ENCODE measurements at places on chromosomes 1 and 21.

DNA sequence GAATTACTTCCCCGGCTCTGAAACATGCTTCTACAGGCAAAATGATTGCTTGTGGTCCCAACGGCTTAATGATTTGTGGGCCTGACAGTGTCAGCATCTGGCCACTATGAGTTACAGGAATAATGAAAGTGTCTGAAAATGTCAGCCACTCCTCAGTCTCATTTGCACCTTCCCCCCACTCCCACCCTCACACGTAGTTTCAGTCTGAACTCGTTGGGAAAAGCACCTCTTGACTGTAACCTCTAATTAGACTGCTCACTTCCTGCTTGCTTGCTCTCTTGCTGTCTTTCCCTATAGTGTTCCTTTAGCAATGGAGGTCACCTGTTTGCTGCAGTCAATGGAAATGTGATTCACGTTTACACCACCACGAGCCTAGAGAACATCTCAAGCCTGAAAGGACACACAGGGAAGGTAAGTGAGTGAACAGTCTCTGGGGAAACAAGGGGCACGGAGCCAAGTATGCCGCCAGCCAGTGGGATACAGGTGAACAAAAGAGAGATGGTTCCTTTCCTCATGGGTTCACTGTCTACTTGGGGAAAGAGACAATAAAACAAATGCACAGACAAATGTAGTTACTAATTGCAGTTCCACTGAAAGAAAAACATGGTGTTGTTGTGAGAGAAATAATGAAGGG is 27.1 kb downstream of the CFAP57 start:
- DNase-seq, result no peak

GRCh38 chr1:30218438-30218837 is 504.9 kb downstream of the MATN1 start:
- no peak for DNase-seq

DNA sequence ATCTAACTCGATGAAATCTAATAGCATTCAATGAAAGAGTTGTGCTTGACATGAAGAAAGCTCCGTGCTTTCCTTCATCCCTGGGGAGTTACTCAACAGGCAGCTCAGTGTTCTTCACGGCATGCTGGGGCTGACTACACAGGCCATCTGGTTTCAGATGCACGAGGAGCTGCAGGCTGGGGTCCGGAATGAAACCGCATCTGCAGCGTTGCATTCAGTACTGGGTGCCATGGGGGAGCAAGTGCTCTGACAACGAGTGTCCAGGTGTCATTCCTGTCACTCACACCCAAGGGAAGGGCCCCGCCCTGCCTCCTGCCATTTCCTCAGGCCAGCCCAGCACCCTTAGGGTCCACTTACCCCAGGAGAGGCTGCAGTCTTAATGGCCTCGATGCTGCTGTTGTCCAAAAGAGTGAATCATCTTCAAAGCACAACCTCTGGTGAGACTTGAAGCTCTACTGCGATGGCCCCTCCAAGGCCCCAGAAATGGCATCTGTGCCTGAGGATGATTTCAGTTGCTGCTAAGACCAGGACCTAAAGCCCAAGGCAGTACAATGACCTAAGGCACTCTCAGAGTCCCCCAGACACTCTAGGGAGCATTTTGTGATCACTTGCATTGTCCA is 61.4 kb downstream of the STUM start:
- DNase-seq, result no peak

DNA sequence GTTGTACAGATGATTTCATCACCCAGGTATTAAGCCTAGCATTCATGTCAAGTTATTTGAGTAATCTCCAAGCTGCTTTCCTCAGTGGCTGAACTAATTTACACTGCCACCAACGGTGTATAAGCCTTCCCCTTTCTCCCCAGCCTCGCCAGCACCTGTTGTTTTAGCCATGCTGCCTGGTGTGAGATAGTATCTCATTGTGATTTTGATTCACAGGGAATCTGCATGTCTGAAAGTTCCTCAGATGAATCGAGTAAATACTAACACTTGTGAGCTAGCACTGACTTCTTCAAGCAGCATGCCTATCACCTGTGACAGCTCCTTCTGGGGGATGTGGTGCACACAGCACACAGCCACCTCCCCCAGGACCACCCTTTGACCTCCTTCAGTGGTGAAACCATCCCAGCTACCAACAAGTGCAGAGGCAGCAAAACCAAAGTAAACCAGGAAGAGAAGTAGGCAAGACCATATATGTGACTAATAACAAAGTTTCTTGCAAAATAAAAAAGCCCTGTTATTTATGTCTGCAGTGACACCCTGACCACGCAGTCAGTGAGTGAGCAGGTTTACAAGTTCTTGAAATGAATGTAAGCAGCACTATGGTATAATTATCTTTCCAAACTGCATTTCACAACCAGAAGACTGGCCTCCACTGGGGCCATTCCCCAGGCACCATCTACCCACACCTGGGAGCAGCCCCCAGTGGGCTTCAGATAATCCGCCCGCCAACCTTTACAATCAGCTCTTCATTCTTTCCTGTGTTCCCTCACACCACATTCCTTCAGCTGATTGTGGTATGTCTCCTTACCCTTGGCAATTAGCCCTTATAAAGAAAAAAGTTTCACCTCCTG is 173.8 kb downstream of the ETS2 start:
- no peak for DNase-seq

DNA sequence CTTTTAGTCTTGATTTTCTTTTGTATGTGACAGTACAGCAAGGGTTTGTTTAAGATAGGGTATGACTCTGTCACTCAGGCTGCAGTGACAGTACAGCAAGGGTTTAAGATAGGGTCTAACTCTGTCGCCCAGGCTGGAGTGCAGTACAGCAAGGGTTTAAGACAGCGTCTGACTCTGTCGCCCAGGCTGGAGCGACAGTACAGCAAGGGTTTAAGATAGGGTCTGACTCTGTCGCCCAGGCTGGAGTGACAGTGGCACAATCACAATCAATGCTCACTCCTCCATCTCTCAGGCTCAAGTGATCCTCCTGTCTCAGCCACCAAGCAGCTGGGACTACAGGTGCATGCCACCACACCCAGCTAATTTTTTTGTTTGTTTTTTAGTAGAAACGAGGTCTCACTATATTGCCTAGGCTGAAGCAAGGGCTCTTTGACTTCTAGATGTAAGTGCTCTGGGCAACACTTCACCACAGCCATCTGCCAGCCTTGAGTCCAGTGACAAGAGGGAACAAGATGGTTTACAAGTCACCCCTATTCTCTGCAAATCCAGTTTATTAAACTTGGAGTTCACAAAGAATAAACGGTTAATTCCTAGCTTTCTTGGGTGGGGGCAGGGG is 965 bp upstream of the SH2D5 start:
- no peak for DNase-seq

GRCh38 chr1:150149271-150150132 is at the start of gene PLEKHO1:
Gene PLEKHO1 (plus strand): TSS chr1:150149916. CDS start chr1:150150258, 342 bp downstream.
- DNase-seq, result peak; percentile 79

DNA sequence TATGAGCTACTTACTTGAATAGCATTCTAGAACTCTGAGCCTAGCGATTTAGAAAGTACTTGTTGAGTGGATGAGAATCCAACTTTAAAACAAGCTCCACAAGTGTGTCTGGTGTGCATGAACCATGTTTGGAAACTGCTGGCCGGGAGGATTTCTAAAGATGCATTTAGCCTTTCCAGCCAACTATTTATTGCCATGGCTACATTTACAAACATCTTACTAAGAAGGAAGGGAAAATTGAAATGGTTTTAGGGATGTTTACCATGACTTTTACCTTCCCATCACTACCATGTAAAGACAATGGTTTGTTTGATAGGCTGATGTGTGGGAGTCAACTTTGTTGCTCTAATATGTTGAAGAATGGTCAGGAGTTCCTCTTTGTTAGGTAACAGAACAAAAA is 37.7 kb upstream of the ARHGAP29 start:
- DNase-seq, result no peak

DNA sequence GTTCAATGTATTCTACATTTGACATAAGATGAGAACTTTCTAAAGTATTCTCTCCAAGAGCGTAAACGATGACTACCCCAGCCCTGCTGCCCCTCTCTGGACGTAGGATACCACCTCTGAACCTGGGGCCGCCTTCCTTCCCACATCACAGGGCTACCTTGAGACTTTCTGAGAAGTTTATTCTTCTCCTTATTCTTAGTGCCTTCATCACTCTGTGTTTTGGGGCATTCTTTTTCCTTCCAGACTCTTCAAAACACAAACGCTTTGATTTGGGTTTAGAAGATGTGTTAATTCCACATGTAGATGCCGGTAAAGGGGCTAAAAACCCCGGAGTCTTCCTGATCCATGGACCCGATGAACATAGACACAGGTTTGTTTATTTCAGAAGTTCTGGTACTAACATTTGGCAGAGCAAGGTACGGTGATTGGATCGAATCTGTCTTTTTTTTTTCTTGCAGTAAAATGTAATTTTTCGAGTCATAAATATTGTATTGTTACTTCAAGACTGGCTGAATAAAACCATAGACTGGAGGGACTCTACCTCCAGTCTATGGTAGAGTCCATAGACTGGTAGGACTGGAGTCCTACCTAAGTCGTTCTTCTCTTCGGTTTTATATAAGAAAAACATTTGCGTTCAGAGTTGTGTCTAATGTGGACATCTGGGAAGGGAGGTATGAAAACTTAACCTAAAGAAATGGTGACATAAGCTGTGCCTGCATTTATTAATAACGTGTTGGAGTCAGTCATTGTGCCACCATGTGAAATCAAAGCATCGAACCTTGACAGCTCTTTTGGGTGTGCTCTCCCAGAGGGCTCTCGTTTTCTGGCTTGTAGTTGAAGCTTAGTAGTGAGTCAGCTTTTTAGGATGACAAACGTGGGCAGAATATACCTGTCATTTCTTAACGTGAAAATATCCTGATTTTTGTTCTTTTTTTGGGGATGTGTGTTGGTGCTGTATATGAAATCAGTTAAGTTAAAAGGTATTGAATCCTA is 1.2 kb downstream of the MAN1A2 start:
- DNase-seq, result no peak

- no peak for DNase-seq
These were observed 255.5 kb upstream of the SGIP1 start for GRCh38 chr1:66278260-66279021.

DNA sequence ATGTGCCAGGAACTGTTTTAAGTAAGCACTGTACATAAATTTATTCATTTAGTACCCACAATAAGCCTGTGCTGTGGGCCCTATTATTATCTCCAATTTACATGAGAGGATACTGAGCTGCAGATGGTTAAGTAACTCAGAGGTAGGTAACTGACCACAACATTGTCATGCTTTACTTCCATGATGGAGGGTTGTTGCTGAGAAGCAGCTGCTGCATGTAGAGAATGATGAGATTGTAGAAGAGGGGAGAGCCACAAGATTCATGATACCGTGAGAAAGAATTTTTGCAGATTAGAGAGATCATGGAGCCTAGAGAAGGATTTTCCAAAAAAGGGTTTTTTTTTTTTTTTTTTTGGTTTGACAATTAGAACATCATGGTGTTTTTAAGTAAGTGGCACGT is 313.1 kb downstream of the PTBP2 start:
- no peak for DNase-seq

DNA sequence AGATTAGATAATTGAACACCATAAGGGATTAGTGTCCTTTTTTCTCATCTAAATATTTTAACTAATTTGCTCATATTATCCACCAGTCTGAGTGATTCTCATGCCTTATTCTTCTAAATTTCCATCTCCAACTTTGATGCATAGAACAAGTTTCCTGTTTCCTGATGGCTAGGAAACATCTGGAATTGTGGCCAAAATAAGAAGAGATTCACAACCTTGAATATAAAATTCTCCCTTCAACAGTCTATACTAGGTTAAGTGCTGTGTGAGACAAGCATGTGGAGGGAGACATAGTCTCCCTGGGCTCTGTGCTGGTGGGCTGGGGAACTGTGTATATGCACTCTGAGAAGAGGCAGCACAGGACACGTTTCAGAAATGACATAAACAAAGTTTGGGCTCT is 21.6 kb upstream of the ROR1 start:
- DNase-seq, result no peak

GRCh38 chr1:99629164-99629563 is 16.7 kb upstream of the PALMD start:
- DNase-seq, result no peak

GRCh38 chr1:116312681-116313069 is 60.4 kb upstream of the ATP1A1 start:
- no peak for DNase-seq

GRCh38 chr21:34276711-34277425 is 86.9 kb upstream of the KCNE2 start:
- DNase-seq, result no peak
